Kidney (tissue), 22 donors: ENCODE measurements at places on chromosomes 4 and X. TPM values are rescaled to one million over a fixed set of nuclear protein-coding genes. Genes with fewer than 3 reads are reported as not detected.

The H2BW2 gene
- total RNA-seq, result not detected

- no peaks in the 10 kb centered on the region for H3K4me1 ChIP-seq
- no peaks in the 10 kb centered on the region for H3K36me3 ChIP-seq
- H3K27me3 ChIP-seq, result no peaks in the 10 kb centered on the region
- no peak overlapping the region for H3K27ac ChIP-seq
Observed at GRCh38 chr4:121183989-121184388, 19.9 kb upstream of the TNIP3 start.

DNA sequence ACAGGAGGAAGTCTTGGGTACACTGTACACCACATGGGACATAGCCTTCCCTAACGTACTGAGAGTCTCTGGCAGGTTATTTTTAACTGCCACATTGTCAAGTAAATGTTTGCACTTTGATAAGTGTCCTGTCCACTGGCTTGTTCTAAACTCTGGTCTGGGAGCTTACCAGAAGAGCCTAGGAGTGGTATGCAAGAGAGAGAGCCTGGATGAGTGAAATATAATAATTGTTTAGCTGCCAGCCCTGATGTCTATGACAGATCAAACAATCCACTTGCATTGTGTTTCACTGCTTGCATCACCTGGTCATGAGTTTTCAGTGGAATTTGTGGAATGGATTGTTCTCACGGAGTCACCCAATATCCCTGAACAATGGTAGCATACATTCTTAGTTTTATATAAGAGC, 91.6 kb downstream of the SHROOM3 start:
- no peaks in the 10 kb centered on the region for H3K36me3 ChIP-seq
- no peaks in the 10 kb centered on the region for H3K4me1 ChIP-seq
- no peak overlapping the region for H3K27ac ChIP-seq
- no peak for DNase-seq
- no peaks in the 10 kb centered on the region for H3K27me3 ChIP-seq
- no peak overlapping the region for H3K4me3 ChIP-seq

DNA sequence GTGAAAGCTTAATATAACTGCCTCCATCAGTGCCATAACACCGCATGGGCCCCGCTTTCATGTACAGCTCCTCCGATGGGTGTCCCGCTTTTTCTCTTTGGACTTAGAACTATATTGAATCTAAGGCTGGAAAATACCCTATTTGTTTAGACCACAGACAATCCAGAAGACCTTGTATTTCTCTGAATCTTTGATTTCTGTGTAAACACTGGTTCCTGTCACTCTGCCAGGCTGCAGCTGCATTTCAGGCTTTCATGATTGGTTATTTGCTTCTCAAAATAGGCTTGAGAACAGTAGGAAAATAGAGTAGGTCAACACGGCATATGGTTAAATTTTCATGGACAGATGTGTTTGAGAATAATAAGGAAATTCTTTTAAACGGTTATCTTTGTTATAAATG, 80.0 kb downstream of the NWD2 start:
- no peak for DNase-seq
- H3K4me3 ChIP-seq, result no peak overlapping the region
- no peak overlapping the region for H3K27ac ChIP-seq
- H3K36me3 ChIP-seq, result no peaks in the 10 kb centered on the region
